WTC11 (cell line): ENCODE measurements at places on chromosomes 1 and 21. TPM values are rescaled to one million over a fixed set of nuclear protein-coding genes. Genes with fewer than 3 reads are reported as not detected.

The CADM3 gene
- 5.1 to 5.5 TPM (median 5.3 TPM) in 3 replicates for total RNA-seq

GRCh38 chr1:6083801-6084446 is 38.2 kb downstream of the KCNAB2 start:
- peak overlapping the region; percentile 41; the same call in 1 of the 2 replicates for H3K27ac ChIP-seq
- peaks cover 2% of the 10 kb centered on the region; the same call in 1 of the 2 replicates for H3K4me1 ChIP-seq
- H3K27me3 ChIP-seq: no peaks in the 10 kb centered on the region

GRCh38 chr21:40947713-40948112 is 100.8 kb upstream of the DSCAM start:
- no peak overlapping the region for H3K4me3 ChIP-seq
- DNase-seq: peak; percentile 14
- H3K27me3 ChIP-seq: no peaks in the 10 kb centered on the region
- peaks cover 18% of the 10 kb centered on the region for H3K4me1 ChIP-seq

DNA sequence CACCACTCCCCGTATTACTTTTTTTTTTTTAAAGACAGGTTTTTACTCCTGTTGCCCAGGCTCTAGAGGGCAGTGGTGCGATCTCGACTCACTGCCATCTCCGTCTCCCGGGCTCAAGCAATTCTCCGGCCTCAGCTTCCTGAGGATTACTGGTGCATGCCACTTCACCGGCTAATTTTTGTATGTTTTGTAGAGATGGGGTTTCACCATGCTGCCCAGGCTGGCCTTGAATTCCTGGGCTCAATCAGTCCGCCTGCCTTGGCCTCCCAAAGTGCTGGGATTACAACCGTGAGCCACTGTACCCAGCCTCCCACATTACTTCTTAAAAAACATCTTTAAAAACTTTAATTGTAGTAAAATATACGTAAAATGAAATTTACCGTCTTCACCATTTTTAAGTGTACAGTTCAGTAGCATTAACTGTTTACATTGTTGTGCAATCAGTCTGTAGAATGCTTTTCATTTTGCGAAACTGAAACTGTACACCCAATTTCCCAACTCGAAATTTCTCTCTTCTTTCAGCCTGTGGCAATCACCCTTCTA is 77.0 kb downstream of the ZMYM4 start:
- no peaks in the 10 kb centered on the region for H3K27me3 ChIP-seq
- H3K27ac ChIP-seq: no peak overlapping the region
- H3K36me3 ChIP-seq: no peaks in the 10 kb centered on the region
- DNase-seq: peak; percentile 37

- DNase-seq: no peak
- no peak overlapping the region for H3K27ac ChIP-seq
- no peaks in the 10 kb centered on the region for H3K4me1 ChIP-seq
- no peak overlapping the region for H3K4me3 ChIP-seq
- H3K36me3 ChIP-seq: no peaks in the 10 kb centered on the region
These were observed 151.6 kb upstream of the ZNF644 start for GRCh38 chr1:91173346-91173890.
